ENCODE measurements at places on chromosomes 11 and 22. TPM values are rescaled to one million over a fixed set of nuclear protein-coding genes. Genes with fewer than 3 reads are reported as not detected.

Gene SCGB1C1
- total RNA-seq: not detected

Gene MALAT1
- total RNA-seq: 5,573 TPM

Gene BBOX1
- total RNA-seq: not detected

Gene GVQW3
- 1.5 TPM for total RNA-seq

Gene METTL15
- total RNA-seq: 8.1 TPM

Gene CRY2
- 68.3 TPM for total RNA-seq

Gene EXPH5
- 2.5 TPM for total RNA-seq

Gene CCDC87
- total RNA-seq: 0.24 TPM

Gene BEST1
- total RNA-seq: 1.3 TPM

Gene PAMR1
- 14.5 TPM for total RNA-seq

GRCh38 chr11:110829873-110830272, 117.6 kb upstream of the ARHGAP20 start:
- no peak for DNase-seq

DNA sequence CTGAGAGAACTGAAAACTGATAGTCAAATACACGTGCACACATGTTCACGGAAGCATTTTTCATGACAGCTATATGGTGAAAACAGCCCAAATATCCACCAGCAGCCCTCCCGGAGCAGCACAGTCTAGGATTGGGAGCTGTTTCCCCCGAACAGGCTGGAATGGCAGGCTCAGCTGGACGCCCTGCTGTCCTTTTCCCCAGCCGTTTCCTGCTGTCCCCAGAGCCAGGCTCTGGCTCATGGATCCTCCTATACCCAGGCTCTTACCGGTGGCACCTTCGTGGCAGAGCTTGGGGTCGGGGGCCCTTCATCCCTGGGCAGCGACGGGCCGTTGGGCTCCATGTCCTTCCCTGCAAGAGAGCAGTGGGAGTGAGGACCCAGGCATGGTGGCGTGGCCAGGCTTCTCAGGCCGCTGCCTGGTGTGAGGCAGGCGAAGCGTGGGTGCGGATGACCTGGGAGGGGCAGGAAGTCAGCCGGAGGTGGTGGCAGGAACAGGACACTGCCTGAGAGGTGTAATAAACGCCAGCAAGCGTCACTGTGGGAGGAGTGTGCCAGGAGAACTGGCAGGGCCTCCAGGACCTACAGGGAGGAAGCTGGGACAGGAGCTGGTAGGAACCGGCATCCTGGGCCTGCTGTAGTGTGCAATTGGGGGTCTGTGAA, 38.8 kb downstream of the OSBPL5 start:
- peak; percentile 70 for DNase-seq

DNA sequence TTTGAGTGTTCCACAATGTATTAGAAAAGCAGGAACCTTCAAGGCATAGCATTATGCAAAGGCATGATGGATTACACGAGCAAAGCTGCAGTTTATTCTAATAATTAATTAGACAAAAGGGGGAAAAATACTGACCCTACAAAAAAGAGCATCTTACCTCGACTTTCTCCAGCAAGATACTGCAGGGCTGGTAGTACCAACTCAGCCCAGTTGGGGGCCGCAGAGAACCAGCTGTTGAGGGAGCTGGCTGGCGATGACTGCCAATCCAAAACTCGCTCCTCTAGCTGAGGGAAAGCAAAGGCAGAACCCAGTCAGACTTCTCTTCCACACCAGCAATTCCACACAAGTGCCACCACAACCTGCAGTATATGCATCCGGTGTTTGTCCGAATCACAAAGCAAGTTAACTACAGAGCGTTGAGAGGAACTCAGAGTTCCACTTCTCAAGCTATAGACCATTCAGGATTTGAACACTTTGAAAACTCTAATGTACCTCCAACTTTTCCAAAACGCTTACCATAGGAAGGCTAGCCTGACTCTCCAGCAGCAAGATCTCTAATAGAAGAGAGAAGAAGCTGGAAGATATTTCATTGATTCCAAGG, 13.7 kb downstream of the NFRKB start:
- DNase-seq: no peak

DNA sequence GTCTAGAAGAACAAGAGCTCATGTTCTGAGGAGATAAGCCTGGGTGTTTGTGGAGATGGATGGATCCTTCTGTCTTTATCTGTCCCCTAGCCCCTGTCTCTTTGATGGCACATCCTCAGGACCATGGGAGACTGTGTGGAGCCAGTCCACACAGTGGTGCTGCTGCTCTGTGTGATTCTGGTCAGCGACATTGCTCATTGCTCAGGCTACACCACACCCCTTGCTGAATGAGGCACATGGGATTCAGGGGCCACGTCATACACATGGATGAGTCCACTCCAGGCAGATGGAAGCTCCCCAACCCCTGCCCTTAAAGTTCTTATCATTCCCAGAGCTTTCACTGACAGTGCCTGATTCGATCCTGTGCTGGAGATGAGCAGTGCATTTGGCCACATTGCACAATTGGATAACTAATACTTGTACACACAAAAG, 222.2 kb downstream of the NAV2 start:
- DNase-seq: no peak

GRCh38 chr11:106344394-106344793, 266.9 kb downstream of the AASDHPPT start:
- DNase-seq: no peak

DNA sequence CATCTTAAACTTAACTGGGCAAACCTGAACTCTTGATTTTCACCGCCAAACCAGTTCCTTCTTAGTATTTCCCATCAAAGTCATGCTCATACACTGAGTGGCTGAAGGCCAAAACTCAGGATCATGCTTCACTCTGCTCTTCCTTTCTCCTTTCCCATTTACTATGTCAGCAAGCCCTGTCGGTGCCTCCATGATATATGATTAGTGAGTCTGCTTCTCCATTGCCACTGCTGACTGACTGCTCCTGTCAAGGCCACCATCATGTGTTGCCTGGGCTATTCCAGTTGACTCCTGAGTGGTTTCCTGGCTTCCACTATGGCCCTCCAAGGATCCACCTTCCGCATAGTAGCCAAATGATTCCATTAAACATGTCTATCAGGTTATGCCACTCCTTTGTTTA, 42.8 kb upstream of the AMPD3 start:
- DNase-seq: no peak

DNA sequence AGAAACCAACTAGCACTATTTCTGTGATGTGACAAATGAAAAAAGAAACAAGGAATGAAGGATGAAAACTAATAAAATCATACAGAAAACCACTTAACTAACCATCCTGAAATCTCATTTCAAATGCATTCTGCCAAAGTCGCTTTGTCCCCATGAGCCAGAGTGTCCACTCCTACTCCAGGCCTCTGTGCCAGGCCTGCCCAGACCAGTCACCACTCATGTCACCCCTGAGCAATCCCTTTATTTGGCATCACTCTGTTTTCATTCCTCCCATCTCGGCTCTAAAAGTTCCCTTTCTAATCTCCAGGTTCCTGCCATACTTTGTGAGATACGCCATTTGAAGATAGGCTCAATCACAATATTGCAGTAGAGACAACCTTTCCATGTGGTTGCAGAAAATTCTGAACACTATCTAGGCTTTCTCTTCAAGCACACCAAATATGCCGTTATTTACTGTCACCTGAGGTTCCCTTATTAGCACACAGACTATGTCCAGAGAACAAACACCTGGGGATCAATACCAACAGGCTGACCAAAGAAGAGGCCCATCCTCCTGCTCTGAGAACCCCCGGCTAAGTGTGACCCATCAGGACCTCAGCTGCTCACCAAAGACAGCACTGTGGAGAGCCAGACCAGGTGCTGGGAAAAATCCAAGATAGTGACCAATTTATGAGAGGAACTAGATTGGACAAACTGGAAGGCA, 202.4 kb downstream of the LARGE1 start:
- DNase-seq: peak; percentile 52

- DNase-seq: peak; percentile 90
These were observed 3.5 kb downstream of the PHLDB1 start for GRCh38 chr11:118610773-118611432.

DNA sequence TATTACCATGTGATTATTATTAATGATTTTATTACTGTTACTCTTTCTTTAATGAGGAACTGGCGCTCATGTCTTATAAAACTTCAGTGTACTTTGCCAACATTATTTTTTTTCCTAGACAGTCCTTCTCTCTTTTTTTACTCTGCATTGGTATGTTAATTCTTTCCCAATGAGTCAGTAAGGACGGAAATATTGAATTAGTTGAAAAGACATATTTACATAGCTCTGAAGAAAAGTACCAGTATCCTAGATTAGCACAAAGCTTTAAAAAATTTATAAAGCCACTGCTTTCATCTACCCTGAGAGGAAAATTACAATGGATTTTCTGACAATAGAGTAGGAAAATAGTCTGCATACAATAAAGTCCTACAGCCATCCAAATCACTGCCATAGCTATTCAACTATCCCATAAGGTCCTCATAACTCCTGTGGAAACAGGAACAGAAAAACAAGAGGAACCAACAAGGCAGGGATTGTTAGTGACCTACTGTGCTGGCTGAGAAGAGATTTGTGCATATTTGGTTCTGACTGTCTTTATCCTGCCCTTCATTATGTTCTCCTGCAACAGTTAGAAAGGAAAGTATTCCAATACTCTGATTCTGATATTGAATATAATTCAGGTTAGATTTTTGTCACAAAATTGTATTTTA, 314.4 kb downstream of the AASDHPPT start:
- no peak for DNase-seq

- no peak for DNase-seq
These were observed 35.4 kb downstream of the SPON1 start for GRCh38 chr11:13997881-13998280.

DNA sequence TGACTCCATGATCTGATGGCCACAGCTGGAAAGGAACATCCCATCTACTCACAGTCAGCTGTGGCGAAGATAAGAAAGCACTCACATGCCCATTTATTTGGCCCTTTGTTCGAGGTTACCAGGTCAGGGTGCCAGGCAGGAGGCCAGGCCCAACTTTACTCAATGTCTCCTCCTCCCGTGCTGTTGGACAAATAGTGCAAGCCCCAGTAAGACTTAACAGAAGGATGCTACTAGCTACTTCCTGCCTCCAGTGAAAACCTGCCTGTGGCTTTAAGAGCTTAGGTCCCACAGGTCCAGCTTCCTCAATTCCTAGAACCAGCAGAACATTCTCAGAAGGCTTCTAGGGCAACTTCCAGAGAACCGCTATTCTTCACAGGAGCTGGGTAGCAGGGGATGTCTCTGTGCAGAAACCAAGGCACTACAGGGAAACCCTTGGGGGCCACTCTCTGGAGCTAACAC, 12.9 kb upstream of the CRY2 start:
- DNase-seq: no peak

- DNase-seq: no peak
These were observed 30.1 kb downstream of the SYT7 start for GRCh38 chr11:61550665-61551227.

- DNase-seq: no peak
These were observed 44.8 kb upstream of the CADM1 start for GRCh38 chr11:115548878-115549528.

DNA sequence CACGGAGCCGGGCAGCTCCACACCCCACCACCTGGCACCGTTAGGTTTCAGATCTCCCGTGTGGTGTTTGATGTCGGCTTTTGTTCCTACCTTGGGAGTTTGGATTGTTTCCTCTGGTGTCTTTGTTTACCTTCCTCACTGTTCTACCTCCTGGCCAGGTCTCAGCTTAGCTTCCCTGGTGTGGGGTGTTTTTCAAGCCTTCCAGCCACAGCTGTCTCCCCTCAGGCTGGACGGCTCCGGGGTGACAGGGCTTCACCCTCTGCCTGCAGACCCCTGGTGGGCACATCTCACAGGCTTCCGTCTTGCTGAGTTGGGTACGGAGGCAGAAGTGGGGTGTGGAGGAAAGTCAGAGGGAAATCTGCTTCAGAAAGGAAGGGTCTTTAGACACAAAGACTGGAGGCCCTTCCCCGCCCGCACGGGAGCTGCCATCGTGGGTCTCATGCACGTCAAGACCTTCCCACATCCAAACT, 59.6 kb upstream of the EMID1 start:
- DNase-seq: no peak

- DNase-seq: no peak
These were observed 1.2 kb downstream of the OR6X1 start for GRCh38 chr11:123753110-123753509.

DNA sequence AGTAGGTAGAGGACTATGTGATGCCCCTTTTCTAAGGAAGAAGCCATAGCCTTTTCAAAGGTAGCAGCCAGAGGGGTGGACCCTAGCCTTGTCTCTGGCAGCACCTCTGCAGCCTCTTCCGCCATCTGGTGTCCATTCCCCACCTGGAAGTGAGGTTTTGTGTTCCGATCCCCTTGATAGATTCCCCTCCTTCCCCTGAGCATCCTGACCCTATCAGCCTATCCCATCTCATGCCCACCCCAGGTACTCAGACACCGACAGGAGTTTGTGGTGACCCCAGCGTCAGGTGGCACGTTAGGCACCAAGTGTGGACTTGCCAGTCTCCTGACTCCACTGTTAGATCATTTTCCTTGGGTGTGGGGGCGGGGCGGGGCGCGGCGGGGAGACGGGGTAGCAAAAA, 398 bp upstream of the FAM89B start:
- DNase-seq: no peak

DNA sequence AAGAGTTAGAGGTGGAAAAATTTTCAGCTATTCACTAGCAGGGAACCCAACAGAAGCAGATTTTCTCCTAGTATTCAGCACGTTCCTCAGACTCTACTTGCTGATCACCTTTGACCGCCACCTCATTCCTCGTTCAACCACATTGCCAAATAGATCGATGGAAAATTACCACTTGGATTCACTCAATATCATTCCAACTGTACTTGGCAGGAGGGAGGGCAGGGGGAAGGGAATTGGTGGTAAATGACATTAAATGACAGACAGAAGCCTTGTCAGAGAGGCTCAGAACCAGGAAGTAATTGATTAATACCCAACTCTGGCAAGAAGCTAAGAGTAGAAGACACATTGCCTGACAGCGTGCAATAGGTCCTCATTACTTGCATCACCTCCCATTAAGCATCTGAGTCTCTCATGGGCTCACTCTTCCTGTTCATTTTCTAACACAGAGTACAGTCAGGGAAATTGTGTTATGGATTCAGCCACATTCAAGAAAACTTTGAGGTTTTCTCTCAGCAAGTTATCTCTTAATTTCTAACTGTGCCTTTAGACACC, 240.5 kb upstream of the FAT3 start:
- DNase-seq: no peak

- DNase-seq: peak; percentile 53
These were observed 193.2 kb upstream of the PLET1 start for GRCh38 chr11:112453601-112454577.

DNA sequence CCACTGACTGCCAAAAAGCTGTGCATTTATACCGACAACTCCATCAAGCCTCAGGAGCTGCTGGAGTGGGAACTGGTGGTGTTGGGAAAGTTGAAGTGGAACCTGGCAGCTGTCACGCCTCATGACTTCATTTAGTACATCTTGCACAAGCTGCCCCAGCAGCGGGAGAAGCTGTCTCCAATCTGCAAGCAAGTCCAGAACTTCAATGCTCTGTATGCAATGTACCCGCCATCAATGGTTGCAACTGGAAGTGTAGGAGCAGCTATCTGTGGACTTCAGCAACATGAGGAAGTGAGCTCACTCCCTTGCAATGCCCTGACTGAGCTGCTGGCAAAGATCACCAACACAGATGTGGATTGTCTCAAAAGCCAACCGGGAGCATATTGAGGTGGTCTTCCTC, at the start of gene SLC22A25:
Gene SLC22A25 (minus strand): TSS at position 67 of the 400 bp plus-strand sequence. CDS start 13,947 bp downstream, outside the sequence.
- DNase-seq: no peak

GRCh38 chr11:14611939-14612338, 31.7 kb upstream of the PDE3B start:
- no peak for DNase-seq
